ENCODE measurements at places on chromosomes 3 and 15.

GRCh38 chr3:184986366-184986889 is 166.4 kb downstream of the C3orf70 start:
- no peak for DNase-seq

DNA sequence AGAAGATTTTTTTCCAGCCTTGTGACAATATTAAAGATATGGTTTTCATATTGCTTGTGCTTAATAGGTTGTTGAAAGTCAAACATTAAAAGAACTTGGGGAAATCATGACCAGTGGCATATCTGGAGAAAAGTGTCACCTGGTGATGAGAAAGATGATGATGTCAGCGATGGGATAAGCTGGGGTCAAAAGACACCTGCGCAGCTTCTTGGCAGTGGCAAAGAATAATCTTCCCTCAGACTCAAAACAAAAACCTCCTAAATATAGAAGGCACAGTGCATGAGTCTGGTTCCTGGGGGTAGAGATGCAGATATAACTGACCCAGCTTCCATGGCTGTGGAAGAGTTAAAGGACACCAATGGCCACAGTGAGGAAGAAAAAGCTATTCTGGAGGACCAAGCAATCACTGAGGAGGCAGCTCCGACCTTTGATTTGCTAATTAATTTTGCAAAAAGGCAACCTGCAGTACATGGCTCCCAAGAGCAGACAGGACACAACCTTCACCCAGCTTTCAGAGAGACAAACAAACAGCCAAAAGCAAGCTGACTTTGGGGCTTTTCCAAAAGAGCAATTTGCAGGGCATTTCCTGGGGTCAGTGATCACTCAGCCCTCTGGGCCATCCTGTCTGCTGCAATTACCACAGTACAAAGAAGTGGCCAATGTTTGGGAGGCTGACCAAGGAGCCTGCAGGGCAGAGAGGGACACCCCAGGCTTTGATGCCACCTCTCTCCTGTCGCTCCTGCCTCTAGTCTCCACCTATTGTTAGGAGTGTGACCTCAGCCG is 17.6 kb upstream of the SEMA5B start:
- no peak for DNase-seq

- no peak for DNase-seq
Observed at GRCh38 chr3:82587174-82587573, 825.7 kb upstream of the GBE1 start.

GRCh38 chr3:113151461-113152031 is 59.8 kb upstream of the BOC start:
- DNase-seq, result no peak

DNA sequence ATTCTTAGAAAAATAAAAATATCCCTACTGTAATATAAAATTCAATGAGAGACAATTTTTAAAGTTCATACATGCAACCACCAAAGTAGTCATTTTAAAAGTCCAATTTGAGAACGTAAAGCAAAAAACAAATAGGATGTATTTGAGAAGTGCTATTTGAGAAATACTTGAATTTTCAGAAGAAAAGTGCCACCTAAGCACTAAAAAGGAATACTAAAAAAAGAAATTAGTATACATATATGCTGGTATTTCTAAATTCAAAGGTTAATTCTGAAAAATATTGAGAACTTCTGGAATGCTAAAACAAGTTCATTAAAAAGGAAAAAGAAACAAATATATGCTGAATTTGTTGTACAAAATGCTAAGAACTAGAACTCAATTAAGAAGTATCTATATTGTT is 29.2 kb upstream of the ARRDC4 start:
- DNase-seq, result no peak

GRCh38 chr3:49161808-49162530 is 4.2 kb downstream of the CCDC71 start:
- DNase-seq, result no peak

- DNase-seq, result no peak
Observed at GRCh38 chr3:133404920-133405319, 5.1 kb downstream of the BFSP2 start.

GRCh38 chr3:59189526-59189925 is 139.7 kb upstream of the CFAP20DC start:
- DNase-seq, result no peak

- no peak for DNase-seq
Observed at GRCh38 chr3:161042023-161042501, 63.1 kb downstream of the B3GALNT1 start.

- DNase-seq, result no peak
Observed at GRCh38 chr3:127887321-127887720, 27.7 kb upstream of the KBTBD12 start.

DNA sequence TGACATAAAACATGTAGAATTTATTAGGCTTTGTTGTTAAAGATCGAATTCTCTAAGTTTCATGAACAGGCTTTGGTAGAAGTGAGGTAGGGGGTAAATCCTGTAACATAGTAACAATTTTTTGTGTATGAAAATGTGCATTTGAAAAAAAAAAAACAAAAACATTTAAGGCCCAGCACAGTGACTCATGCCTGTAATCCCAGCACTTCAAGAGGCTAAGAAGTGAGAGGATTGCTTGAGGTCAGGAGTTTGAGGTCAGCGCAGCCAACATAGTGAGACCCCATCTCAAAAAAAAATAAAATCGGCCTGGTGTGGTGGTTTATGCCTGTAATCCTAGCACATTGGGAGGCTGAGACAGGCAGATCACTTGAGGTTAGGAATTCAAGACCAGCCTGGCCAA is 26.8 kb upstream of the PPP4R2 start:
- no peak for DNase-seq

DNA sequence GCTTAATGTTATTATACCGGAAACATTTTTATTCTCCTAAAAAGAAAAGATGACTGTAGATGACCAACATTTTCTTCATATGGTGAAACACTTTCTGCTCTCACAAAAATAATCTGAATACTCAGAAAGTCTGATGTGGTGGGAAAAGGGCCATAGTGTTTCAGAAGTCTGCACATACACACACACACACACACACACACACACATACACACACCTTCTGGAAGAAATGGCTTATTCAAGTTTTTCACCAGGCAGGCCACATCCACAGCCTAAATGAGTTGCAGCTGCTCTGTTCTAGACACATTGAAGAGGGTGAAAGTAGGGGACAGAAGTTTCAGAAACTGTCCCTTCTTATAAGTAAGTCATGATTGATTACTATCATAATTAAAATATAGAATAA is 220.0 kb downstream of the ZMAT3 start:
- no peak for DNase-seq

- DNase-seq, result no peak
Observed at GRCh38 chr15:88974392-88974791, 61.2 kb upstream of the MFGE8 start.

GRCh38 chr3:17980863-17981262 is 238.4 kb upstream of the TBC1D5 start:
- DNase-seq, result no peak

DNA sequence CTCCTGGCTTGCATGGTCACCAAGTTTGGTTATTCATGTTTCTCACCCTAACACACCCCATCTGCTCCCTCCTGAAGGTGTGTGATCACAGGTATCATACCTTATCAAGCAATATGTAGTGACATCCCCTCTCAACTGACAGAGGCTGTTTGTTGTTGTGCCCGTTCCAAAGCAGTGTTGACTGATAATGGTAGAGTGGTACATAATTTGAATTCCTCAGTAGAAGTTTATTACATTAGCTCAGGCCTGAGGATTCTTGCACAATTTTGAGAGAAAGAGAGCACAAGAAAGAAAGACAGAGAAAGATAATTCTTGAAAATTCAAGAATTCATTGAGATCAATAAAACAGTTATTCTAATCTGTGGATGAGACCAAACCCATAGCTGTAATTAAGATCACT is 69.1 kb upstream of the SATB1 start:
- no peak for DNase-seq

GRCh38 chr3:49553324-49553691 is 969 bp upstream of the BSN start:
- DNase-seq, result no peak

DNA sequence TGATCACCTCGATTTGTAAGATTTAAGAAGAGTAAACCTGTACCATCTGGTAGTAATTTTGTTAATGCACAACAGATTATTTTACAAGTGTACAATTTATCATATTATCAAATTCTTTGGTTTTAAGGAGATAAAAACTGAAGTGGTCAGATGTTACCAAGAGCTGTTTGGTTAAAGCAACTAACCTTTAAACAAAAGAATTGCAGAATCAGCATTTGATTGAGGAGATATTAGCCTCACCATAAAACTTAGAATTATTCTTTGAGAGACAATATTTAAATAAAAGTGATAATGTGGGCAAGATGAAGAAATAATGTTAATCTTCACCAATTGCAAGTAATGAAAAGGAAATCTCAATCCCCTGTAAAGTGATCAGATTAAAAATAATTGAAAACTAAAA is 1034.9 kb downstream of the ROBO1 start:
- no peak for DNase-seq

- no peak for DNase-seq
Observed at GRCh38 chr15:43789409-43789808, 2.7 kb upstream of the SERF2 start.

DNA sequence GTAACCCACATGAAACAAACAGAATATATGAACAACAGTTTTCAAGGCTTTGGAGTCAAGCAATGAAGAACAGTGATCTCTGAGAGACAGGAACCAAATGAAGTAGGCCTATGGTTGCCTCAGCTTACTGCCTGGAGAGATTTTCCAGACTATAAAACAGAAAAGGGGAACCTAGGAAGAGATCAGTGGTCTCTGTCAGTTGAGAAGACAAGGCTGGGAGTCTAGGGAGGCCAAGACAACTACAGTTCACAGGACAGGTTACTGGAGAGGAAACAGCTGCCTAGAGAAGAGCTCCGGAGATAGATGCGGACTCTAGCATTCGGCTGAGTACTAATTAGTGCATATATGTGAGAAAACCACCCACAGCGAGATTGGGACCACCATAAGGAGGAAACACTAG is 87.7 kb downstream of the PLCH1 start:
- no peak for DNase-seq

GRCh38 chr3:170848292-170848917 is 21.6 kb downstream of the RPL22L1 start:
- DNase-seq, result no peak

DNA sequence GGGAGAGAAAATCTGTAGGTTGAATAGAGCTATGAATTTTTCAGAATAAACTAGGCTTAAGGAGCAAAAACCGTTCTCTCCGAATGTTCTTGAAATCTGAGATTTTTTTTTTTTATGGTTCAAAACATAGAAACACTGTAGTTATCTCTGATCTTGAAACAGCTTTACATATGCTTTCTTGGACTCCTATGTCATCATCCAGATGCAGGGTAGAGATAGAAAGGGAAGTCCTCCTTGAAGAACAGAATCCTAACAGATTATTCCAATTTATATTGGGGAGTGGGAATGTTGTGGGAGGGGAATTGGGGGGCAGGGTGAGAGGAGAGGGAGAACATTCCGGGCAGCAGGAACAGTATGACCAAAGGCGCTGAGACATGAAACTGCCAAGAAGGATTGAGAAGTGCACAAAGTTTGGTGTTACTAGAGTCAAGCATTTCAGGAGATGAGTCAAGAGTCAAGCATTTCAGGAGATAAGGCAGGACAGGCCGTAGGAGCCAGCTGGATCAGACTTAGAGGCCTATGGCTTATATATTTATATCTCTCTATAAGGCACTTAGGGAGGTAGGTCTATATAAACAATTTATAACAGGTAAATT is 21.9 kb upstream of the ST3GAL6 start:
- DNase-seq, result no peak

DNA sequence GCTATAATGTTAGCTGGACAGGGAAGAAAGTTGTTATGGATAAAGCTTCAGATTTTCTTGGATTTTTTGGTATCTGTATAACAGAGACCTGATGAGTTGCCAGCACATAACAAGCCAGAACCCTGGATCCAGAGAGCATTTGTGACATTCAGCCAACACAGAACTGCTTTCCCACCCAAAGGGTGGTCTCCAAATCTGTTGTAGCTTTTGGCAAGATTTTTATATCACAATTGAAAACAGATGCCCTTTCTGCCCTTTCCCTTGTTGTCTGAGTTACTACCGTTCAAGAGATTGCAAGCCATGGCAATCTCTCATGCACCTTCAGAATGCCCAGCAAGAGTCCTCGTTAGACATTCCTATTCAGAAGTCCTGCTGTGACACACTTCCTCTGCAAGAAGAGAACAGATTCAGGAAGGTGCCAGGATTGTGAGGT is 107.6 kb upstream of the FGF7 start:
- peak; percentile 11 for DNase-seq

- no peak for DNase-seq
Observed at GRCh38 chr15:90003736-90004135, 2.6 kb downstream of the ZNF710 start.

GRCh38 chr3:16147220-16147994 is 27.1 kb upstream of the GALNT15 start:
- no peak for DNase-seq

- DNase-seq, result no peak
Observed at GRCh38 chr3:31331278-31331677, 201.4 kb upstream of the STT3B start.

DNA sequence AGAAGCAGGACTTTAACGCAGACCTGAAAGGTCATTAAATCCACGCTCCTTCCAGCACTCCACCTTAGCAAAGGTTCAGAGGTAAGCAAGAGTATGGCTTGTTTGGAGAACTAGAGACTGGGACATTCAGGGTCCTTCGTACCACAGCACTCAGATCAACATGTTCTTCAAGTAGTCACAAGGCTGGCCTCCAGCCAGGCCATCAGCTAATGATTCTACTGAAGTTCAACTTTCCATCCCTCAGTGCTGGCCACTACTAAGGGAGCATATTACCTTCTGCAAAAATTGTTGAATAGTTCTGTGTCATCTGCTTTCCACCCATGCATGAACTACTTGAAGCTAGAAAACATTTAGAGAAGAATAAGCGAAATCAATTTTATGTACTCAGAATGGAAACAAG is 17.6 kb downstream of the CD200R1L start:
- DNase-seq, result no peak

DNA sequence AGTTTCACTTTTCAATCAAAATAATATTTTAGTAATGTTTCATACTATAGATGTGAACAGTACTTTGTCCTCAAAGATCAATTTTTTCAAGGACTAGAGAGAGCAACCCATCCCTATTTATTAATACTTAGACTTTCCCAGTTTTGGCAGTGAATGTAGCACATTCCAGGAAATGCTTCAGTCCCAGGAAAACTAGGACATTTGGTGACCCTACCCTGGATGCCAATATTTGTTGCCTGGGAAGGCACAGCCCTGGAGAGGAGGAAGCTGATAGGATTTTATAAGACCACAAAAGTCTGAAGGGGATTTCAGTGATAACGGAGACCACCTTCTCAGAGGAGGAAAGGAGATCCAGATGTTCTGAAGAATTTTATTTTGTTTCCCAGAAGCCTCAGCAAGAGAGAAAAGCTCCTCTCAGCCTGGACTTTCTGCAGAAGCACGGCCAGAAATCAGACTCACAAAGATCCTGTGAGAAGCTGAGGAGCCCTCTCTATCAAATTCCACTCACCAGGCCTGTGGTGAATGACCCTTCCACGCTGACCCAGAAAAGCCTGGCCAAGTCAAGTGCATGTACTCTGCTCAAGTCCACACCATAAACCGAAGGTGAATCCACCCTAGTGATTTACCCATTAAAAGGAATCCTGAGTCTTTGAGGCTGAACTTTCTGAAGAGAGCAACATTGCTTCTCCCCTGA is 87.7 kb upstream of the ABHD17C start:
- DNase-seq, result no peak

- peak; percentile 5 for DNase-seq
Observed at GRCh38 chr3:16239086-16239770, 25.5 kb downstream of the DPH3 start.
